ENCODE measurements at places on chromosomes 11 and 22.

DNA sequence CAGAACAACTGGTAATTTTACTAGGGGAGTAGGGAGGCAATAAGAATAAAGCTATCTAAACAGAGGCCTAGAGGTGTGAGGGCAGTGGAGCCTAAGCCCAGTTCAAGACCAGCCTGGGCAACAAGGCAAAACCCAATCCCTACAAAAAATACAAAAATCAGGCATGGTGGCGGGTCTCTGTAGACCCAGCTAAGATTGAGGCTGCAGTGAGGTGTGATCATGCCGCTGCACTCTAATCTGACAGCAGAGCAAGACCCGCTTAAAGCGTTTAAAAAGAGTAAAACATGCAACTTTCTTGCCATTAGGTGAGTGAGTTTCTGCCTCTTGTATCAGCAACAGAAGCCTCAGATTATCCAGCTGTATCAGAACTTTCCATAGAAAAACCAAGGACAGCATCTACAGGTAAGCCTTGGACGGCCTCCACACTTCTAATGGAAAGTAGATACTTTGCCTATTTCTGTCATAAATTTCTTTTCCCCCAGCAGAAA lies 12.1 kb downstream of the TAF1D start:
- DNase-seq: no peak

- no peak for DNase-seq
Observed at GRCh38 chr11:123427405-123427804, 2.7 kb upstream of the GRAMD1B start.

DNA sequence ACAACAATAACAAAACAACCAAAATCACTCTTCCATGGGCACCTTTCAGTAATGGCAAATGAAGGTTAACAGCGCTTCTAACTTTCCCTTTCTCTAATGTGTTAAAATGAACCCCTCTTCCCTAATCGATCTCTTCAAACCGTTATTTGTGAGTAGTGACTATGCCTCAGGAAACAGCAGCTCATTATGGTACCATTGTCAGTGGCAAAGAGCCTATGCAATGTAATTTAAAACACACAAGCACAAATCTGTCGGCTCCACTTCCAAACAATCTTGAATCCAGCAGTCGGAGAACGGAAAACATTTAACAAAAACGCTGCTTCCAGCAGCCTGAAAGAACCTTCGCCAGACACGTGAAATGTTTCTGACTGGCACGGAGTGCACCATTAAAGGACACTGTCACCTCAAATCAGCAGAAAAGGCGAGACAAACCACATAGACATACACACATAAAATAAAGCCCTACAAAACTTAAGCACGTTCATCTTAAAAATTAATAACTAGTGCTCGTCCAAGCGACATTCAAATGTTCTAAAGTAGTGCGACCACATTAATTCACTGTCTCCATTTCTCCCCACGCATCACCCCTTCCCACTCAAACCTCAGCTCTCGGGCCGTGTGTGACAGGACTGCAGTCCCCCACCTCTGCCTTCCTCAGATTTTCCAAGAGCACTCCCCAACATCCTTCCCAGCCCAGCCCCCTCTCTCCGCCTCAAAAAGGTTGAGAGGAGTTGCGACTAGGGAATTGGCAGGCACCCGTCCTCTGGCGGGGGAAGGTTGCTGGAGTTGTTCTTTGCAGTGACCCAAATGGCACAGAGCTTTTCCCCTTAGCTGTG lies 748 bp downstream of the RAB30 start:
- no peak for DNase-seq

DNA sequence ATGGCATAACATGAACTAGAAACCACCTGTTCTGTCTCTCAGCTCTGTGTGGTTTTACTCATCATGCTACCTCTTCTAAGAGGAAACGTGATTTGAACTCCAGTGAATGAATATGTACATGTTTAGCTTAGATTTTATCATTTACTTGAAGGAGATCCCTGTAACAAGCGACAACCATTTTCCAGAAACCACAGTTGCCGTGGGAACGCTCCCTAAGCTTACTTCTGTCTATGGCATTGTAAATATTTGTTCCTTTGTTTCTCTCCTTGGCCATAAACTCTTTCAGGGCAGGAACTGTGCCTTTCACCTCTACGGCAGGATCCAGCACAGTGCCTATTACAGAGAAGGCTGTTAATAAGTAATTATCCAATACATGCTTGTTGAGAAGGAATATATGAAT lies 17.1 kb upstream of the TPH1 start:
- no peak for DNase-seq

Data from cortex of kidney (tissue), 1 donor.